ENCODE measurements at places on chromosomes 12 and 14. TPM values are rescaled to one million over a fixed set of nuclear protein-coding genes. Genes with fewer than 3 reads are reported as not detected.

The GPR84 gene
- not detected for total RNA-seq

The AVPR1A gene
- total RNA-seq, result 14.1 TPM

The GALNT6 gene
- 1.6 TPM for total RNA-seq

The CHURC1 gene
- total RNA-seq, result 33.4 TPM

The IL31 gene
- not detected for total RNA-seq
